ENCODE measurements at places on chromosomes 12 and 14. TPM values are rescaled to one million over a fixed set of nuclear protein-coding genes. Genes with fewer than 3 reads are reported as not detected.
A peak's percentile ranks its signal among the peaks of the same experiment; 100 is the strongest.

- H3K36me3 ChIP-seq = no peaks in the 10 kb centered on the region
- no peak within 1 kb of the TSS for H3K4me3 ChIP-seq
- no peak within 1 kb of the TSS for H3K27ac ChIP-seq
- H3K4me1 ChIP-seq = no peaks in the 10 kb centered on the region
- DNase-seq = no peak
- peaks cover 2% of the 10 kb centered on the region for H3K27me3 ChIP-seq
These were observed at the start of gene PLD4 for GRCh38 chr14:104924421-104925213. TSS of gene PLD4 (plus strand) at chr14:104924879. CDS start at chr14:104927141, 2,262 bp downstream.

GRCh38 chr14:22466491-22466890 lies 122.5 kb downstream of the DAD1 start:
- H3K27ac ChIP-seq = no peak overlapping the region
- no peak overlapping the region for H3K4me3 ChIP-seq
- H3K36me3 ChIP-seq = no peaks in the 10 kb centered on the region
- no peak for DNase-seq
- no peaks in the 10 kb centered on the region for H3K4me1 ChIP-seq

DNA sequence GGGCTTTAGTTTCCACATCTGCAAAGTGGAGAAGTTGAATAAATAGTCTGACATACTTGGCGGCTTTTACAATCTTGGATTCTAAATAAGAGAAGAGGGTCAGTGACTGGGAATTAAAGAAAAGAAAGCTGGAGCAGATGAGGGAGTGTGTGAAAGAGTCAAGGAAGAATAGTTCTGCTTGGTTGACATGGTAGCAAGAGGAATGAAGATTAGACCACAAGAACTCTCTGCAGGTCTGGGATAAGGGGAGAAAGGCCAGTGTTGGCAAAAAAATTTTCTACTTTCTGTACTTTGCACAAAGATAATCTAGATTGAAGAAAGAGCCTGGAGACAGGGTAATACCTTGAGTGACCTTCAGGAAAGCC lies 5.9 kb downstream of the ITGB7 start:
- peak overlapping the region; percentile 84 for H3K27ac ChIP-seq
- peaks cover 74% of the 10 kb centered on the region for H3K36me3 ChIP-seq
- no peak for DNase-seq
- no peaks in the 10 kb centered on the region for H3K27me3 ChIP-seq
- H3K4me3 ChIP-seq = peak overlapping the region; percentile 66

DNA sequence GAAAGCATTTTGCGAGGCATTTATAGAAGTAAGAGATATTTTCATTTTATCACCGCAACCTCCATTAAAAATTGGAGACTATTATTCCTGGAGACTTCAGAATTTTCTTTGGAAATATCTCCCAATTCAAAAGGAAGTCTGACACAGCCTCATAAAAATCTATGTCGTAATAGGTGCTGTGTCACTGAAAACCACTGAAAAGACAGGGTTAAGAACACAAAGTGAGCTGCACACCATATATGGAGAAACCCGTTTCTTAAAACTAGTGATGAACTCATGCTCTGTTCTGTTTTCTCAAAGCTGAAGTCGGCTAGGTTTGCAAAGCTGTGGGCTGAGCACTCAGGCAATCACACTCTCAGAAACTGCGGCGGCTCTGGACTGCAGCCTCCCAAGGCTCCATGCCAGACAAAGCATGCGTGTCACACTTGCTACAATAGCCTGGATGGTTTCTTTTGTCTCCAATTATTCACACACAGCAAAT lies at the start of gene GLIPR1:
TSS of gene GLIPR1 (plus strand) at position 287 of the 481 bp plus-strand sequence. CDS start at position 413, 126 bp downstream.
- H3K4me1 ChIP-seq = peaks cover 71% of the 10 kb centered on the region
- H3K36me3 ChIP-seq = peaks cover 27% of the 10 kb centered on the region
- H3K27me3 ChIP-seq = peaks cover 2% of the 10 kb centered on the region
- H3K4me3 ChIP-seq = peak within 1 kb of the TSS; percentile 87
- peak; percentile 81 for DNase-seq

DNA sequence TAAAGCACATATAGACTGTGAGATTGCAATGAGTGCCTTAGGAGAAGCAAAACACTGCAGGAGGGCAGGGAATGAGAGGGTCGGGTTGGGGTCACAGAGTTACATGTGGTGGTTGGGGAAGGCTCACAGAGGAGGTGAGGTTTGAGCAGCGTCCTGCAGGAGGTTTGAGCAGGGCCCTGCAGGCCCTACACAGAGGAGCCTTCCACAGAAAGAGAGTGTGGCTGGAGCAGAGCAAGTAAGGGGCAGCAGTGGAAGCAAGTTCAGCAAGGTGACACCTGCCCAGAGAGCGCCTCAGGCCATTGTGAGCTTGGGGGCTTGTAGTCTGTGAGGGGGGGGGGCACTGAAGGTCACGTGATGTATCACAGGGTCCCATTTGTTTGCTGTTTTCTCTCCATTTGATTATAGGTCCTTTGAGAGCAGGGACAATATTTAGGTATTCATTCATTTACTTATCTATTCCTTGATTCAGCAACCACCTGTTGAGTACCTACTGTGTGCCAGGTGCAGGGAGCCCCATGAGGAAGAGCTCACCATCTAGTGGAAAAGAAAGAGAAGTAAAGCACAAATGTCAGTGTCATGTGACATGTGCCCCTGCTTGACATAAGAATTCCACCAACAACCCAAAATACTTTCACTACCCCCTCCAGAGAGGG lies 56.6 kb downstream of the GALNT16 start:
- DNase-seq = peak; percentile 6
- H3K27ac ChIP-seq = no peak overlapping the region
- H3K36me3 ChIP-seq = no peaks in the 10 kb centered on the region
- H3K4me1 ChIP-seq = no peaks in the 10 kb centered on the region
- no peaks in the 10 kb centered on the region for H3K27me3 ChIP-seq

DNA sequence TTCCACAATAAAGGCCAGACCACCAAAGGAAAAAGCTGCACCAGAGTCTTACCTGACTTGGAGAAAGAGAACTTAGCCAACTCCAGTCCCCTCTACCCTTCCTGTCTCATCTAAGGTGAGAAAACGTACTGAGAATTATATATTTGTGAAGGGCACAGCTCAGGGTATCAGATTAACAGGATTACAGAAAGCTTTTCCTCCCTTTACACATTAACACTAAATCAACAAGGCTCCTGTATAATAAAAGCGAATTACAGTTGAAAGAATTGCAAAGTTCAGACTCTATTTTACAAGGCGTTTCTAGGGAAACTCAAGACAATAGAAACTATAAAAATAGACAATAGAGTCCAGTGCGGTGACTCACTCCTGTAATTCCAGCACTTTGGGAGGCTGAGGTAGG lies 82.7 kb upstream of the RPL10L start:
- H3K36me3 ChIP-seq = no peaks in the 10 kb centered on the region
- DNase-seq = no peak
- H3K4me3 ChIP-seq = no peak overlapping the region
- no peaks in the 10 kb centered on the region for H3K4me1 ChIP-seq

DNA sequence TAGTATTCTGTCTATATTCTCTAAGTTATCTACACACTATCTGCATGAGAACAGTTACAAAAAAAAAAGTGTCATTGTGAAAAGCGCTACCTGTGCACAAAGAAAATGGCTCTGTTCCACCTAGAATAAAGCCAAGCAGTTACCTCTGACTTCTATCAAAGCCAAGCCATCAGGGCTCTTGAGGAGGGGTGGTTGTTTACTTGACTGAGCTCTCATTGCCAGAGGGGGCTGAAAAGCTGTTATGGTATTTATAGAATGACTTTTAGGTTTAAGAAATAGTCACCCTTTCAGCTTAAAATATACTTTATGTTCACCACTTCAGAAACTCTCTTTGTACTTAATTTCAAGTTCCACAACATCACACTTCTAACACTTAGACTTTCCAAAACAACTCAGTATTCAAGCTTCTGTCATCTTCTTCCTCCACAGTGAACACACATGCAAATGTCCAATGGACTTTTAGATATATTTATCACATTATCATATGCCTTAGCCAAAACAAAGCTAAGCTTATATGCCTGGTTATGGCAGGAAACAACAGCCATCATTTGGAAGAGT lies 7.5 kb downstream of the ITPR2 start:
- H3K27ac ChIP-seq = no peak overlapping the region
- H3K4me1 ChIP-seq = peaks cover 20% of the 10 kb centered on the region
- no peak overlapping the region for H3K4me3 ChIP-seq
- no peak for DNase-seq
- H3K27me3 ChIP-seq = no peaks in the 10 kb centered on the region

DNA sequence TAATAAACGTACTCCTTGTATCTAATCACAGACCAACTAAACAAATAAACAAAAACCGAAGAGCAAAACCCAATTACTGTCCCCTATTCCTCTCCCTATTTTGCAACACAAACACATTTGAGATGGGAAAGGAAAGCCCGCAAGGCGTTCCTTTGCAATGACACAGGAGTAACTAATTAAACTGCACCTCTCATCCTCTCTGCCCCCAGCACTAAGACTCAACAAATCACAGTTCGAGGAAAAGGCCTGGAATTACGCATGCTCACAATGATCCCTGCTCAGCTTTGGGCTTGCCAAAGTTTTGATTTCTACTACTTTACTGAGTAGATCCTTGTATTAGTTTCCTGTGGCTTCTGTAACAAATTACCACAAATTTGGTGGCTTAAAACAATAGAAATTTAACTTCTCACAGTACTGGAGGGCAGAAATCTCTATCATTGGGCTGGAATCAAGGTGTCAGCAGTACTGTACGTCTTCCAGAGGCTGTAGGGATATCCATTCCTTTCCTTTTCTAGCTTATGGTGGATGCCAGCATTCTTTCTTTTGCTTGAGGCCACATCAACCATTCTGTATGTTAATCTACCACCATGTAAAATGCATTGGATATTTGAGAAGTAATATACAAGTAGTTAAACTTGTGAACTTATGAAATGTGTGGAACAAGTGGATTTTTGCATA lies 123.0 kb downstream of the NAV3 start:
- DNase-seq = no peak
- no peak overlapping the region for H3K27ac ChIP-seq
- H3K4me3 ChIP-seq = no peak overlapping the region

- H3K27me3 ChIP-seq = peaks cover 2% of the 10 kb centered on the region
- no peak overlapping the region for H3K4me3 ChIP-seq
- no peak overlapping the region for H3K27ac ChIP-seq
- no peak for DNase-seq
- H3K4me1 ChIP-seq = peaks cover 8% of the 10 kb centered on the region
- no peaks in the 10 kb centered on the region for H3K36me3 ChIP-seq
These were observed 135.1 kb downstream of the SAMD4A start for GRCh38 chr14:54702014-54702491.

DNA sequence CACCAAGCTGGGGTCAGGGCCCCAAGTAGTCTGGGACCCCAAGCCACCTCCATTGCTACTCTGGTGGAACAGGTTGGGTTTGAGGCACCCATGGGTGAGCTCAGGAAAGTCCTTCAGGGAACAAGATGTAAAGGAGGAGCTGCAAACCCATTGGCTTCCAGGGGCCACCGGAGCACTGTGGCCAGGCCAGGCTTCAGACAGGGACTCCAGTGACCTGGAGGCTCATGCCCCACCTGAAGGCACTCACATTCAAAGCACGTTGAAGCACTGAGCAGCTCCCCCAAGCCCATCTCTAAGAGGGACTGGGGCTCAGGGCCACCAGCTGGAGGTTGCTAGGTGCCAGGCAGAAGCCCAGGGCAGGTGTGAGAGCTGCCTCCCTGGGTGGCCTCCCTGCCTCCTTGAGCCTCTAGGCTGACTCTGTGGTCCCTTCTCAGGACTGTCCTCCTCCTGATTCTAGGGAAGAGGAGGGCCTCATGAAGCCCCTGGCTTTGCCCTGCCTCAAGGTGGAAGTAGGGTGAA lies 49.1 kb downstream of the FAM222A start:
- no peak overlapping the region for H3K4me3 ChIP-seq
- peaks cover 7% of the 10 kb centered on the region for H3K27me3 ChIP-seq
- no peaks in the 10 kb centered on the region for H3K36me3 ChIP-seq
- no peak for DNase-seq

DNA sequence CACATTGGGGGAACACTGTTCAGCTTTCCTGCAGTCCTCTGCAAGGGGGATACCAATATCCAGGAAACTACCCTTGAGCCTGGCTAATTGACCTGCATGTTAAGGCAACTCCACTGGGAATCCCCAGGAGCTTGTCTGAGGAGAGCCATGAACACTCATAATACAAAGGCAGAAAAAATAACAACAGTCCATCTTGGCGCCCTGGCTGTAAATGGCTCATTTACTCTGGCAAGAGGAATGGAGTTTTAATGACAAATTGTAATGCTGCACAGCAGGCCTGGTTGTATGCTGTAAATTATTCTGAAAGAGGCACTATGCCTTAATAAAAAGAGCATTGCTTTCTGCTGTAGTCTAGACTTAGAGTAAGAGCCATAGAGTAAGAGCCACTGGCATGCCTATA lies 58.3 kb downstream of the SLC8A3 start:
- no peak for DNase-seq
- H3K36me3 ChIP-seq = no peaks in the 10 kb centered on the region
- no peak overlapping the region for H3K27ac ChIP-seq
- no peak overlapping the region for H3K4me3 ChIP-seq
- no peaks in the 10 kb centered on the region for H3K4me1 ChIP-seq

DNA sequence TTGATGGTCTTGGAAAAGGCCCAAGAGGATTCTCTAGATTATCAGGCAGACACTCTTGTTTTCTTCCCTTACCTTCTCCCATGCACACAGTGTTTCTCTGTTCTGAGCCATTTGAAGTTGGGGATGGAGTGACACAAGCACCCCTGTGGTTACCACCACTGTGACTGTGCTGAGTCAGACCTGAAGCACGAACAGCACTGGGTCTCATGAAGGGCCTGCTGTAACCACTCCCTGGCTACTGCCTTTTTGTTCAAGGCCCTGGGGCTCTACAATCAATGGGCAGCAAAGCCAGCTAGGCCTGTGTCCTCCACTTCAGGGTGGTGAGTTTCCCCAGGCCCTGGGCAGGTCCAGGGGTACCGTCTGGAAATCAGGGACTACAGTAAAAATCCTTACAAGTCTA lies 65.5 kb downstream of the TSPAN8 start:
- no peak overlapping the region for H3K27ac ChIP-seq
- DNase-seq = no peak
- H3K36me3 ChIP-seq = no peaks in the 10 kb centered on the region
- no peak overlapping the region for H3K4me3 ChIP-seq

DNA sequence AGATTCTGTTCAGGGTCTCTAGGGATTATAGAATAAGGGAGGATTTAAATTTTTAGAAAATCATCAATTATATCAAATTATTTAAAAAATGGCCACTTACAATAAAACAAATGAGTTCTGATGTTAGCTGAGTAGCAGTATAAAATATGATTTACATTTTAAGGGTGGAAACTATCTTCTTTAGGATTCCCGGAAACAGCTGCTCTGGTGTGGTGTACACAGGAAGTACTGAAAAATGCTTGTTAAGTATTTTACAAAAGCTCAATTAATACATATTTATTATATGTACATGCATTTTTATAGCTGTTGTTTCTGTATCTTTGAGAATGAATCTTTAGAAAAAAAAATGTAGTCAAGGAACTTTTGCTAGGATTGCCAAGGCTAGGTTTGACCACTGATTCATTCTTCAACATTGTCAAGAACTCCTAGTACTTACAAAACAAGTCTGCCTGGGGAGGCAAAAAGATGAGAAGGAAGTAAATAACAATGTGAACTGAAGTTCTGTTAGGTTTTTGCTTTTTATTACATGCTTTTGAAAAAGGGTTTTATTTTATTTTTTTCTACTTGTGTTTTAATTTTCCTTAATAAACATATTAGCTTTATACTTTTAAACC lies 48.0 kb downstream of the ARF6 start:
- peak; percentile 30 for DNase-seq
- H3K36me3 ChIP-seq = peaks cover 47% of the 10 kb centered on the region
- H3K27ac ChIP-seq = peak overlapping the region; percentile 63
- H3K4me1 ChIP-seq = peaks cover 68% of the 10 kb centered on the region
- H3K27me3 ChIP-seq = no peaks in the 10 kb centered on the region
- H3K4me3 ChIP-seq = no peak overlapping the region

The TAS2R7 gene
- total RNA-seq = not detected

The CELA1 gene
- total RNA-seq = not detected

The CATSPERB gene
- total RNA-seq = 2.5 TPM

The HOXC11 gene
- not detected for total RNA-seq

The VPS37B gene
- total RNA-seq = 27.7 TPM

The IFNG-AS1 gene
- total RNA-seq = 0.35 TPM

The RIPK3 gene
- 38.0 TPM for total RNA-seq

The CSAD gene
- total RNA-seq = 31.0 TPM

The C2CD5 gene
- 52.7 TPM for total RNA-seq

The TPH2 gene
- not detected for total RNA-seq

Data from activated CD4-positive, alpha-beta memory T cell treated with anti-CD3 and anti-CD28 coated beads, Interleukin-2, amount 10 ng/mL, durations not matched to agents 7 days and 5 days (primary cell).